ENCODE measurements at places on chromosomes 7 and 10.

- DNase-seq = no peak
These were observed 41.9 kb downstream of the RNLS start for GRCh38 chr10:88541116-88541626.

- DNase-seq = no peak
These were observed 3.5 kb downstream of the MDFIC start for GRCh38 chr7:114925434-114925833.

- no peak for DNase-seq
These were observed 90.4 kb downstream of the ITIH5 start for GRCh38 chr10:7576340-7576739.

DNA sequence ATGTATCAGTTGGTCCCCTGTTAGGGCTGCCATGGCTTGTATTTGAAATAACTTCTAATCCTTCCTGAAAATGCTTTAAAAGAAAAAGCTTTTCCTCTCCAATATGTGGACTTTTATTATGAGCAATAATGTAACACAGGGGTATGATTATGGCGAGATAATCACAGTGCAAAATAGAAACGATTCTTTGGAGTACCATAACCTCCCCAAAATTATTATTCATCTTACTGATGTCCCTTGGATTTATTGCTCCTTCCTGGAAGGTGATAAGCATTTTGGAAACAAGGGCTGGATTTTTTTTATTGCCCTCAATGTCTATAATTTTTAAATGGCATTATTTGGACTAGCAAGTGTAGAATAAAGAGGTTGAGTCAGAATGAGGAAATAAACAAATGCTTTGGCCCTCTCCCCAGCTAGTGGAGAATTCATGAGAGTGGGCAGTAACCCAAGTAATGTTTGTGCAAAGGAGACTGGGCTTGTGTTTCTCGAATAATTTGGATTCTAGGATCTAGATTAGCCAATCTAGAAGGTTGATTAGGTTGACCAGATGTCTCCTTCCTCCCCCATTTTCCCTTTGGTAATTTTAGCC is 403.9 kb upstream of the CELF2 start:
- DNase-seq = no peak

DNA sequence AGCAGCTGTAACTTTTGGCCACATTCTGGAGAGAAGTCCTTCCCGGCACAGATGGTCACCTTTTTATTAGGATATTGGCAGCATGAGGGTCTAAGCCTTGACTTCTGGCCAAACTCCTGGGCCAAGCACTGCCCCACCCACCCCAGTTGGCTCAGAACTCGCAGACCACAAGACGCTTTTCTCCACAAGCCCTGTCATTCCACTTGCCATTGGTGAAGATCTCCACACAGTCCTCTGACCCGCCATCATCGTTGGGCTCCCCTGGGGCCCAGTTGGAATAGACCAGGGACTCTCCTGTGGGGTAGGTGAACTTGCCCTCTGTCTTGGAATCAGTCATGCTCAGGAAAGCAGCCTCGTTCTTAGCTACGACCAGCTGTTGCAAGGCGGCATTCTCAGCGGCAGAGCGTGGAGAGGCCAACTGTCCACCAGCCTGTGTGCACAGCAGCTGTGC is 11.2 kb downstream of the SFTPD start:
- no peak for DNase-seq

GRCh38 chr7:23938937-23939552 is 229.0 kb downstream of the STK31 start:
- no peak for DNase-seq

DNA sequence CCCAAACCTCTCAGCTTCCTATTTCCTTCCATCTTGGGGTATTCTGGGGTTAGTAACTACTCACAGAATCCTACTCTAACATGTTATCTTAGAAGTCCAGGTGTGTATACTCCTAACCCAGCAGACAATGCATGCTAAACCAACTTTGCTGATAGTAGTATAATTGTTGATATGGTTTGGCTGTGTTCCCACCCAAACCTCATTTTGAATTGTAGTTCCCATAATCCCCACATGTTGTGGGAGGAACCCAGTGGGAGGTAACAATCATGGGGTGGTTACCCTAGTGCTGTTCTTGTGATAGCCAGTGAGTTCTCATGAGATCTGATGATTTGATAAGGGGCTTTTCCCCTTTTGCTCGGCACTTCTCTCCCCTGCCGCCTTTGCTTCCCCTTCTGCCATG is 135.1 kb downstream of the CHRM2 start:
- no peak for DNase-seq

GRCh38 chr7:107262857-107263256 is 94.1 kb downstream of the HBP1 start:
- no peak for DNase-seq

DNA sequence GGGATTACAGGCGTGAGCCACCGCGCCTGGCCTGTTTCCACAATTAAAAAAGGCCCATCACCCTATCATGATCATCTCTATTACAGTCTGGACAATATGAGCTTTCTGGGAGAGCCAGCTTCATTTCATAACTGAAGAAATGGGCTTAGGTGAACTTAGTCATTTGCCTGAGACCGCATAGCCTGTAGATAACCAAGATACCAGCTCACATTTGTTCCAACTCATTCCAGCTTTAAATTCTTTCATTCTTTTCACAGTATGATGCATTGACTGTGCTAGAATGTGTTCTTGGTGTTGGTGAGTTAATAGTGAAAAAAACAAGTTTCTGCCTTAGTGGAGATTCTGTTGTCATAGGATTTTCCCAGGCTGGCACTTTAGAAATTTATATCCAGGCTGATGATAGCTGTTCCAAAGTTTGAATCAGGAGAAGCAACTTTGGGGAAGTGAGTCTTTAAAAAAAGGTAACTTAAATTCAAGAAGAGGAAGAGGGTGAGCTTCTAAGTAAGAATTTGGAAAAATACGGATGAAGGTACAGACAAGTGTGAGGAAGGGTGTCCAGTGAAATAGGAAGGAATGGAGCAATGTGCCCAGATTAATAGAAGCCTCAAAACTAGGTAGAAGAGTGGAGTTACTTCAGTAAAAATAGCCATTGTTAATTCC is 2.1 kb upstream of the H2AZ2 start:
- no peak for DNase-seq
